ENCODE measurements at places on chromosomes 1 and 21. TPM values are rescaled to one million over a fixed set of nuclear protein-coding genes. Genes with fewer than 3 reads are reported as not detected.

GRCh38 chr1:174990382-174990999, 9.3 kb upstream of the CACYBP start:
- DNase-seq = peak; percentile 77

GRCh38 chr1:115225993-115226685, 111.9 kb downstream of the NGF start:
- no peak for DNase-seq

DNA sequence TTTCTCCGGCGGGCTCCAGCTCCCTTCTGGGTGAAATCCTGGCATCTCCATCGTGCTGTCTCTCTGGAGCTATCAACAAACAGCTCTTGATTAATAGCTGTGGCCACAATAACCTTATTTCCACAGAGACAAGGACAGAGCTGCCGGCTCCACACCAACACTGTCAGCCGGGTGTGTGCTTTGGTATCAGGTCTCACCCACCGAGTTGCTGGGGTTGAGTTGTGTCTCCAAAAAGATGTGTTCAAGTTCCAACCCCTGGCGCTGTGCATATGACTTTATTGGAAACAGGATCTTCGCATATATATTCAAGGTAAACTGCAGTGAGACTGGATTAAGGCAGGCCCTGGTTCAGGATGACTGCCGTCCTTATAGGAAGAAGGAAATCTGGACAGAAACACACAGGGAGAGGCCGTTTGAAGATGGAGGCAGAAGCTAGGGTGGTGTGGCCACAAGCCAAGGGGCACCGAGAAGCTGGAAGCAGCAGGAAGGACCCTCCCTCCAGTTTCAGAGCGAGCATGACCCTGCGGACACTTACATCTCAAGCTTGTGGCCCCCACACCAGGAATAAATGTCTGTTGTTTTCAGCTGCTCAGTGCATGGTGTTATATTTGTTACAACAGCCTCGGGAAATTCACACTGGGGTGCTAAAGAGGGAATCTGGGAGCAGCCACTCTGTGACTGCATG, 88.4 kb upstream of the TMPRSS2 start:
- no peak for DNase-seq

- no peak for DNase-seq
These were observed 84.2 kb downstream of the EPHB2 start for GRCh38 chr1:22794647-22795365.

Gene BRDT
- total RNA-seq = not detected

Gene LMX1A
- total RNA-seq = not detected
